ENCODE measurements at places on chromosomes 7 and 10.

GRCh38 chr10:99648717-99649116, 10.6 kb upstream of the ENTPD7 start:
- DNase-seq: no peak

DNA sequence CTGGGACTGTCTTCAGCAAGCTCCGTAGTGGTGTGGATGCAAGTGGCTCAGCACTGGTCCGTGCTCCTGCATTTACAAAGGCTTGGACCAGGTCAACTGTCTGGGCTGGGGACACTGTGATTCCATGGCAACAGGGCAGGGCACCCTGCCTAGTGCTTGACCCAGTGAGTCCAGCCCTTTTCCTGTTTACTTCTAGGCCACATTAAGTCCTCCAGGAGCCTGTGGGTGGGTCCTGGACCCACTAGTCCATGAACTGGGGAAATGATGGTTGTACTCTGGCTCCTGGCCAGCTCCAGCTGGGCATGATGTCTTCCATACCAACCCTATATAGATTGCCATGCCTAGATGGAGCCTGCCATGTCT, 152.0 kb downstream of the RPS24 start:
- peak; percentile 16 for DNase-seq

GRCh38 chr7:81469869-81470723, 299.8 kb downstream of the HGF start:
- peak; percentile 83 for DNase-seq

- DNase-seq: no peak
Measured at GRCh38 chr7:13829231-13829630, 160.2 kb downstream of the ETV1 start.

- DNase-seq: no peak
Measured at GRCh38 chr7:73449422-73449821, 15.8 kb downstream of the FZD9 start.

DNA sequence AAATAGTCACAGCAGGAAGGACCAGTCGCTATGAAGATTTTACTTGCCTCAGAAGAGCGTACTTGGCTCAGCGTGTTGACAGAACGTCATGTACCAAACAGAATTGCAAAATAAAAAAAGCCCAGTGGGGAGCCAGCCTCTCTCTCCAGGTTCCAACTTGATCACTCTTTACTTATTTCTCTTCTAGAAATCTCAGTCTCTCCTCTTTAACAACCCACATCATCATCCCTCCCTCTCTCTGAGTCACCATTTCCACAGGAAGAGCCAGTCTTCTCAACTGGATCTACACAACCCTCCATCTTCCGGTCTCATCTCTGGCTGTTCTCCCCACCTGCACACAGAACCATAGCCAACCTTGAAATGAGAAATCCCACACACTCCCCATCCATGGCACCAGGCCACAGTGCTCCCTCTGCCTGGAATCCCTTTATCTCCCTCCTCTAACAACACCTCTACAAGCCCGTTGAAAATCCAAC, 718.3 kb downstream of the GRID1 start:
- DNase-seq: no peak

DNA sequence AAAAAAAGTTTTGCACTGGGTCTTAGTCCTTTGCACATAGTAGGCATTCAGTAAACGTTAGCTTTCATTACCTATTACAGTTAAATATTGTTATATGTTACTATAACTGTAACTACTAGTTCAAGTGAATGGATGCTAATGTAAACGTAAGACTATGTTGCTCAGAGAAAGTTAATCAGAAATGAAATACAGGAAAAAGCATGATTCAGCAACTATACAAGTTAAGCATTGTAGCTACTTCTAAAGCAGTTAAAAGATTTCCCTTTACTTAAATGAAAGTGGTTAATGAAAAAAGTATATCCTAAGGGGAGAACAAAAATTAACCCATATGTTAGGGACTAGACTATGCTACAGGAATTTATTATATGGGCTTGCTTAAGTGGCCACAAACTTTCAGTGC, 121.2 kb downstream of the SKAP2 start:
- no peak for DNase-seq

GRCh38 chr10:127157506-127158200, 38.7 kb downstream of the INSYN2A start:
- peak; percentile 66 for DNase-seq

GRCh38 chr7:87993269-87993668, 59.2 kb downstream of the ADAM22 start:
- no peak for DNase-seq

DNA sequence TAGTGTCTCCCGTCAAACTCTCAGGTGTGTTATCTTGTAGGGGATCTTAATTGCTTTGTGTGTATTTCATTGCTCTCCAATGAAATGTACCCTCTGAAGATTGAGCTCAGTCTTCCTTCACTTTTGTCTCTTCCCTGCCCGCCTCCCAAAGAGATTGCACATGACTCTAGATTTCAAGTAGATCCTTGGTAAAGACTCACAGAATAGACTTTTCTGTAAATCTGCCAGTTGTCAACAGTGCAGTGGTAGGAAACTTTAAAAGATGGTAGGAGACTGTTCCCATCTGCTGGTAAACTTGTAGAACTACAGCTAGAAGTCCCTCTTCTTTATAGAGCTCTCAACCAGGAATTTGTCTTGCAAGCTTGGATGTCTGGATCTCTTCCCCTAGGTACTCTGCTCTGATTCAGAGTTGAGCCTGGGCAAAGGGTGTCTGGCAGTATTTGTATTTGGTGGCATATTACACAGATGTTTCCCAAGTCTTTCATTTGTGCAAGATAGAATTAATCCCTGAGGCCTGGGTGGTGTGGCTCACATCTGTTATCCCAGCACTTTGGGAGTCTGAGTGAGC, 9.6 kb downstream of the CCL26 start:
- DNase-seq: peak; percentile 85

GRCh38 chr7:921071-921461, 33.4 kb downstream of the ADAP1 start:
- no peak for DNase-seq

GRCh38 chr7:134783294-134784069, 4.0 kb downstream of the CALD1 start:
- no peak for DNase-seq

GRCh38 chr10:79248341-79249185, 98.7 kb upstream of the PPIF start:
- DNase-seq: no peak

DNA sequence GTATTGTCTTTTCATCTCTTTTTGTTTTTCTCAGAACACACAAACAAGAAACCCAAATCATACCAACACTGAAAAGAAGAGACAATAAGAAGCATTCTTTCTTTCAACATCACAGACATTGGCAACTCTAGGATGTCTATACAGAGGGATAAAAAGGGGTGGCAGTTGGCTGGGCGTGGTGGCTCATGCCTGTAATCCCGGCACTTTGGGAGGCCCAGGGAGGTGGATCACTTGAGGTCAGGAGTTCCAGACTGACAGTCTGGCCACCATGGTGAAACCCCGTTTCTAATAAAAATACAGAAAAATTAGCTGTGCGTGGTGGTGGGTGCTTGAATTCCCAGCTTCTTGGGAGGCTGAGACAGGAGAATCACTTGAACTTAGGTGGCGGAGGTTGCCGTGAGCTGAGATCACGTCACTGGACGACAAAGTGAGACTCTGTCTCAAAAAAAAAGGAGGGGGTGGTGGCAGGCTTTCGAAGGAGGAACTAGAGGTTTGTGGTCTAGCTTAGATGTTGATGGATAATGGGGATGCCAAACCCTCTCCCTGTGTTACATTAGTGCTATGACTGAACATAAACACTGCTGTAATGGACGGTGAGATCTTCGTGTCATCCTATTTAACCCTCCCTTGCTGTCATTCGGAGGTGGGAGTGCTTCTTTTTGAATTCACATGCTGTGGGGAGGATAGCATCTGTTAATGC, 9.4 kb downstream of the CNNM2 start:
- DNase-seq: no peak

DNA sequence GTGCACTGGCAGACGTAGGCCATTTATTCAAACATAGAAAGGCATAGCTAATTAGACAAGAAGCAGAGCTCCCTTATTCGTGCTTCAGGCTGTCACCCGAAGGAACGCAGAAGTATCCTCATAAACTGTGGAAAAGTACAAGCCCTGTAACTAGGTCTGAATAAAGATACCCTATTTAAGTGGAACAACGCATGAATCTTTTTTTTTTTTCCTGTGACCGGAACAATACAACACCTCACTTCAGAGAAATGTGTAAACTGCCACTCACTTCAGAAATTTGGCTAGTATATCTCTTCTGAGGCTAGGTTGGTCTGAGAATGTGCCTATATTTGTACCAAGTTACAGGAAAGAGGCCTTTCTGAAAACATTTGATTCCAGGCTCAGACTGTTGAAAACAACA, 8.0 kb upstream of the CSTF2T start:
- no peak for DNase-seq

GRCh38 chr10:6707352-6707751, 127.3 kb upstream of the PRKCQ start:
- DNase-seq: no peak

DNA sequence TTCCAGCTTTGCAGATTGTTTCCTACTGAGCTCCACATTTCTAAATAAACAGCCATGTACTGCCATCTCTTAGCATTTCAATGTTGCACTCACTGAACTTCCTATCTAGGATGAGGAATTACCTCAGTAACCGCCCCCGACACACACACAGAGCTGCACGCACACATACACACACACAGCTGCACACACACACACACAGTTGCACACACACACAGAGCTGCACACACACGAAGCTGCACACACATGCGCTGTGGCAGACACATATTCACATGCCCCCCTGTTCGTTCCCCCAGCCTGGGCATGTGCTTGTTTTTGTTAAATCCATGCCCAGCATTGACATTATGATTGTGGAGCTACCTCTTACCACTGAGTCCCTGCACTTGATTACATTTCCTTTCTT, 39.6 kb upstream of the CNPY1 start:
- DNase-seq: no peak

- DNase-seq: no peak
Measured at GRCh38 chr10:76523791-76524351, 1092.4 kb downstream of the LRMDA start.

DNA sequence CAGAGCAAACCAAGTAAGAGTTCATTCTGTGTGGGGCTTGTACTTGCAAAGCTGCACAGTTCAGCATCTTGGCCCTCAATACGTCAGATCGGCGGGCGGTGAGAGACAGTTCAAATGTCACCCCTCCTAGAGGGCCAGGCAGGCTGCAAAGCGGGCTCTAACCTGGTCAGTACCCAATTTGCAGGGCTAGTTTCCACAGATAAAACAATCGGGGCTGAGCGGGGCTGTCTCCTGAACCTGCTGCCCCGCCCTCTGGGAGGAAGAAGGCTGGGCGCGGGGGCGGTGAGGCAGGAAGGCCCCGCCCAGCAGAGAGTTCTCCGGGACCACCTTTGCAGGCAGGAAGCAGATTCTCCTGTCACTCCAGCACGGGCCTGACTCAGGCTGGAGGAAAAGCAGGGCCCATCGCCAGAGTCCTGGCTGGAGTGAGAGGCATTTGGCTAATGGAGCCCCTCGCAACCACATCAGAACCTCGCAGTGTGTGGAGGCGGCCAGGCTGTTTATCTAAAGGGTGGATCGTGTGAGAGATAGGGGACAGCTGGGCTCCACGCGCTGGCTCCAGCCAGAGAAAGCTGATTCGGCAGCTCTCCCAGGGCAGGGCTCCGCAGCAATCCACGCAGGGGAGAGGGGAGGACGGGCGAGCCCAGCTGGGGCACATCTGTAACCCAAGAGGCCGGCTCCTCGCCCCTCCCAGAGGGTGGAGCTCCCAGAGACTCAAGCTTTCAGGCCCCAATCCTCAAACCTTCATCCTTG, 83.1 kb downstream of the SH3PXD2A start:
- peak; percentile 98 for DNase-seq

- DNase-seq: no peak
Measured at GRCh38 chr10:22669163-22669711, 45.1 kb downstream of the PIP4K2A start.

DNA sequence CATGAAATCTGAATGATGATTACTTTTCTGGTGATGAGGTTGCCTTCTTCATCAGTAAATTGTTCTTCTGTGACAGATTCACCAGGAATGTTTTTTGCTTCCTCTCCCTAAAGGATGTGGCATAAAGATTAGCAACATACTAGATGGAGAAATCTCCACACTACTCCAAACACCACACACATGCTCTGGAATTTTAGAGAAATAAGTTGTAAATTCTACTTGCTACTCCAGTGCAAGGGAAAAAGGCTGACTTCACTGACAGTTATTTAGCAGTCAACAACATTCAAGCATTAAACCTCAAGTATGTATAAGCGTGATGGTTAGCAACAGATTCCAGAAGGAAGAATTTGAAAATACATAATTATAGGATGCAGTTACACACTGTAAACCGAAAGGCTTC, 137.9 kb upstream of the CCDC6 start:
- DNase-seq: peak; percentile 65

GRCh38 chr10:129864601-129865126, 99.4 kb downstream of the EBF3 start:
- peak; percentile 18 for DNase-seq

- no peak for DNase-seq
Measured at GRCh38 chr7:43576241-43576640, 6.7 kb upstream of the STK17A start.

- DNase-seq: no peak
Measured at GRCh38 chr10:78995987-78996791, 72.6 kb upstream of the ZMIZ1 start.

- no peak for DNase-seq
Measured at GRCh38 chr7:68470836-68471435, 1127.3 kb upstream of the AUTS2 start.

DNA sequence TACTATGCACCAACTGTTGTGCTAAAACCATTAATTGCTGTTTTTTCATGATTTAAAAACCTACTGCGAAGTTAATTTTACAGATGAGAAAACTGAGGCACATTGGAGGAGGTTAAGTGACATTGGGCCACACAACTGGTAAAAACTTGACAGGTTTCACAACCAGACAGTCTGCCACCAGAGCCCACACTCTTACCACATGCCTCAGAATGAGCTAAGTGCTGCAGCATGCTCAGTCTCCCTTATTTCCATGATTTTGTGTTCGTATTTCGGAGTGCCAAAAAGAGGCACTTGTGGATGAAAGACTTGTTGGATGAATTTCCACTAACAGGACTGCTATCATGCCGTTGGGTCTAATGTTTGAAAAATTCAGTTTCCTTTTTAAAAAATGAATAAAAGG, 77.4 kb downstream of the PCLO start:
- DNase-seq: no peak

DNA sequence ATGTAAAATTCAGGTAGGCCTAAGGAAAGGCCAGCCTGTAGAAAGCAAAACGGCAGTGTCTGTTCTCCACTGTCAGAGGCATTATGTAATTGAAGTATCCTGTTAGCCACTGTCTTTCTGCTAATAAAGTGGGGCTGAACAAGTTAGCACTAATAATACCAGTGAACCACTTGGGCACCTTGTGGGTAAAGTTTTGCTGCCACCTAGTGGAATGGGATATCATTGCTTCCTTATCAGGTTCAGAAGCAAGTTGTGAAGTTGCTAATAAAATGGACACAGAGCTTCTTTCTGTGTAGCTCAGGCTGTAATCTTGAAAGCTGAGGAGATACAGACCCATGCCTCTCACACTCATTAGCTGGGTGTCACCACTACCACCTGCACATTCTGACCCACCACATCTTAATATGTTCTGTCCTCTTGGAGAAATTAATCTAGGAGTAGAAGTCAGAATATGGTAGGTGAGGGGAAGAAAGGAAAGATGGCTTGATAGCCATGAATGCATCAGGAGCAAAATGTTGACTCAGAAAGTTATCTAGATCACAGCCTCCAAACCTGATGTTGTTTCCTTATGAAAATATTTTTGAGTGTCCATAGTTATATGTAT, 175.1 kb downstream of the SEPTIN7 start:
- DNase-seq: peak; percentile 86
